ENCODE measurements at places on chromosomes 7 and 10. TPM values are rescaled to one million over a fixed set of nuclear protein-coding genes. Genes with fewer than 3 reads are reported as not detected.

Gene CALN1
- polyA plus RNA-seq = 1.3 TPM

Gene ST8SIA6
- 1.1 TPM for polyA plus RNA-seq

Gene CPED1
- 37.1 TPM for polyA plus RNA-seq

Gene STMP1
- 68.3 TPM for polyA plus RNA-seq

Gene WEE2
- polyA plus RNA-seq = 0.10 TPM

Gene CNPY1
- not detected for polyA plus RNA-seq
